Muscle of leg (tissue), 16 donors: ENCODE measurements at places on chromosomes 12 and 14. TPM values are rescaled to one million over a fixed set of nuclear protein-coding genes. Genes with fewer than 3 reads are reported as not detected.

DNA sequence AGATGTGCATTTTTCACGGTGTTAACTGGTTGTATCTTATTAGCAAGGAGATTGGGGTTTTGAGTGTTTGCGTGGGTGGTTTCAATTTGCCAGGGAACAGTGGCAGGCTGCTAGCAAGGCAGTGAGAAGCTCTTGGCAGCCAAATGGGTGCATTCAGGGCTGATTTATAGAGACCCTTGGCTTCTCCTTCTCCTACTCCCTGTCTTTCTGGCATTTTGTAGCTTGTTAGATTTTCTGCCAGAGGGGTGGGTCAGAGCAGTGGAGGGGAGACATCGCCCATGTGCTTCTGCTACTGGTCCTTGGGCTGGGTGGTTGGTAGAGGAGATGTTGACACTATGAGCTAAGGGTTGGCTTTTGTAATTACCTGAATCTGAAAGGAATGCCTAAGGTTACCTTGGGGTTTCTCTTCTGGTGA, 9.6 kb downstream of the CALM1 start:
- peaks cover 19% of the 10 kb centered on the region for H3K4me1 ChIP-seq
- DNase-seq: no peak
- H3K27ac ChIP-seq: no peak overlapping the region
- no peak overlapping the region for H3K4me3 ChIP-seq

TCL1B gene
- total RNA-seq: not detected

REM2 gene
- 0.13 TPM for total RNA-seq

CCDC60 gene
- not detected for total RNA-seq

- H3K36me3 ChIP-seq: peaks cover 93% of the 10 kb centered on the region
- no peaks in the 10 kb centered on the region for H3K27me3 ChIP-seq
- DNase-seq: no peak
- no peak overlapping the region for H3K27ac ChIP-seq
These were observed 33.2 kb downstream of the RFLNA start for GRCh38 chr12:124328116-124328515.

DNA sequence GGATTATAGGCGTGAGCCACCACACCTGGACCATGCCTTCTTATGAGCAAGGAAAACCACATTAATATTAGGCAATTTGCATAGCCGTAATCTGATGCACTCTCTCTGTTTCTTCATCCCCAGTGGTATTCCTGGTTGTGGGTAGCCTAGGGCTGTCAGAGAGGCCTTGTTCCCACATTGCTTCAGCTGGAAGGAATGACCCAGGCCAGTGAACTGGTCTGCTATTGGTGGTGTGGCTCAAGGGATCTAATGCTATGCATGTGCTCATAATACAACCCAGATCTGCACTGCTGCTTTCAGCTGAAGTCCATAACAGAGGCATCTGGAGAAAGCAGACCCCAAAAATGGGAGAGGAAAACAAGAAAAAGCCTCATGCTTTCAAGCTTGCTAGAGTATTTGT, 33.1 kb upstream of the G2E3 start:
- H3K4me1 ChIP-seq: no peaks in the 10 kb centered on the region
- no peaks in the 10 kb centered on the region for H3K27me3 ChIP-seq
- DNase-seq: peak; percentile 15
- no peak overlapping the region for H3K27ac ChIP-seq

CHGA gene
- total RNA-seq: not detected

DNA sequence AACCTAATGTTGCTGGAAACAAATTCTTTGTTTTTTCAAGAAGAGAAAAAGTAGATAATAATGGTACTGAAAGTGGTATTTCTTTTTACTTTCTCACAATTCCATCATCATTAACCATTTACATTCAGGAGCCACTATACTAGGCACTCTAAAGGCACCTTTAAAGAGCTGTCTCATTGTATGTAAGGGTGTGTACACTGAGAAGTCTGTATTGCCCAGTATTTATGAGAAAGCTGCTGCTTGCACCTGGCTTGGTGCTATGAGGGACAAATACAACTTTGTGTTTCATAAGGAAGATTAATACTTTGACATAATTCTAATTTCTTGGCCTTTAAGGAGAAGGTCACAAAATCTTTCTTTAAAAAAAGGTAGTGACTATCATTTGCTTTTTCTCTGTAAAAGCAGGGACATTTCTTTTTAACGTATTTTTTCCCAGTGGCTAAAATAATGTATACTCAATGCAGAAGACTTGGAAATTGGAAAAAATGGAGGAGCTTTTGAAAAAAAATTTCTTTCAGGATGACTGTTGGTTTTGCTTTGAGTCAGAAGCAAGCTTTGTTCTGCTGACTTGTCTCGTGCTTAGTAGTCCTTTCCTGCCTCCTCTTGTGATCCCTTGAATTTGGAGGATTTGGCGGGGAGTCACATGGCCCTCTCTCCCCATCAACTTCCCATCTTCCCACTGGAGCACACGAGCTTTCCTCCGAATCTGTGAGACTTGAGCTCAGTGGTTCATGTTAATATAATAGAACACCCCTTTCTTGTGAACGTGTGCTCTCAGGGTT, 50.1 kb downstream of the RASSF3 start:
- H3K36me3 ChIP-seq: peaks cover 6% of the 10 kb centered on the region
- no peak overlapping the region for H3K4me3 ChIP-seq
- H3K27ac ChIP-seq: no peak overlapping the region
- peaks cover 4% of the 10 kb centered on the region for H3K4me1 ChIP-seq
- DNase-seq: no peak
- no peaks in the 10 kb centered on the region for H3K27me3 ChIP-seq

GRCh38 chr14:31582286-31582691, 21.1 kb downstream of the NUBPL start:
- H3K4me3 ChIP-seq: no peak overlapping the region
- H3K27ac ChIP-seq: peak overlapping the region; percentile 76
- DNase-seq: peak; percentile 89
- H3K36me3 ChIP-seq: no peaks in the 10 kb centered on the region
- no peaks in the 10 kb centered on the region for H3K27me3 ChIP-seq

DNA sequence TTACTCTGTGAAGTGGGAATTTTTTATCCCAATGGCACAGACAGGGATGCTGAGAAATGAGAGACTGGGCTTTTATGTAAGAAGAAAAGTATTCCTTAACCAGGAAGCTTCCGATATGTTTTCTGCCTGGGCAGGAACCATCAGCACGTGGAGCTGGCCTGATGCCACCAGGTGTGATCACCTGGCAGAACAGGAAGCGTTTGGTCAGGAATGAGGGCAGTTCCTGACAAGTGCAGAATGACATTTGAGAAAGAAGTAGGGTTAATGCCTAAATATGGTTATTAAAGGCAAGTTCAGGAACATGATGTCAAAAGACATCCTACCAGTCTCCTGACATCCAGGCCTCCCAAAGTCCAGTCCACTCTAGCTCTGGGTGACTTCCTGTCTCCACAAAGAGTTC, 210.3 kb downstream of the NUAK1 start:
- peaks cover 18% of the 10 kb centered on the region for H3K4me1 ChIP-seq
- no peak overlapping the region for H3K4me3 ChIP-seq
- H3K36me3 ChIP-seq: no peaks in the 10 kb centered on the region
- H3K27me3 ChIP-seq: no peaks in the 10 kb centered on the region
- no peak for DNase-seq

CCDC196 gene
- not detected for total RNA-seq

DNA sequence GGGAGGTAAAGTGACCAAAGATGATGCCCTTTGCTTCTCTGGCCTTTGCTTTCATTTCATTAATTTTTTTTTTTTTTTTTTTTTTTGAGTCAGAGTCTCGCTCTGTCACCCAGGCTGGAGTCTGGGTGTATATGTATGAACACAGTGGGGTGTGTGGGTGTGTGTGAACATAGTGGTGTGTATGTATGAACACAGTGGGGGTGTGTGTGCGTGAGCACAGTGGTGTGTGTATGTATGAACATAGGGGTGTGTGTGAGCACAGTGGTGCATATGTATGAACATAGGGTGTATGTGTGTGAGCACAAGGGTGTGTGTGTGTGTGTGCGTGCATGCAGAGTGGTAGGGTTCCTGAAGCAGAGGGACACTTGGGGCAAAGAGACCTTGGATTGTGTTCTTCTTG, 9.6 kb downstream of the KLC1 start:
- no peaks in the 10 kb centered on the region for H3K27me3 ChIP-seq
- H3K27ac ChIP-seq: no peak overlapping the region
- no peak overlapping the region for H3K4me3 ChIP-seq
- peaks cover under 1% of the 10 kb centered on the region for H3K36me3 ChIP-seq
- DNase-seq: no peak

- H3K4me3 ChIP-seq: no peak overlapping the region
- H3K4me1 ChIP-seq: no peaks in the 10 kb centered on the region
- no peak for DNase-seq
These were observed 114.6 kb upstream of the SINHCAF start for GRCh38 chr12:31440586-31440985.

DNA sequence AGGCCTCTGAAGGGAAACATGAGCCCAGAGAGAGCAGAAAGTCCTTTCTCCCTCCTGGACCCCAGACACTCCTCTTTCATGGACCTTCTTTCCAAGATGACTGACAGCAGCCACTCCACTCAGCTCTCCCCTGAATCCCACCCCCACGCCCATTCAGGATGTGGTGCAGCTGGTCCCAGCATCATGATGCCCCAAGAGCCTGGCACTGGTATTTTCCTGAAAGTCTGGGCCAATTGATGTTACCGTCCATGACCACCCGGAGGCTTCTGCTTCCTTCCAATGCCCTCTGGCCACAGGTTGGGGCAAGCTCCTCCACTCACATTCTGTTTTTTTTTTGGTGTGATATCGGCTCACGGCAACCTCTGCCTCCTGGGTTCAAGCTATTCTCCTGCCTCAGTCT, 112.6 kb downstream of the CALM1 start:
- DNase-seq: no peak
- no peak overlapping the region for H3K27ac ChIP-seq
- H3K36me3 ChIP-seq: no peaks in the 10 kb centered on the region
- H3K27me3 ChIP-seq: peaks cover 5% of the 10 kb centered on the region
- peaks cover 37% of the 10 kb centered on the region for H3K4me1 ChIP-seq
- H3K4me3 ChIP-seq: no peak overlapping the region

GRCh38 chr12:19482551-19483109, 43.3 kb downstream of the AEBP2 start:
- DNase-seq: peak; percentile 26
- no peaks in the 10 kb centered on the region for H3K27me3 ChIP-seq
- H3K4me3 ChIP-seq: no peak overlapping the region
- no peak overlapping the region for H3K27ac ChIP-seq
- peaks cover 17% of the 10 kb centered on the region for H3K36me3 ChIP-seq

KCNH3 gene
- 1.1 TPM for total RNA-seq

TRIM9 gene
- 0.49 TPM for total RNA-seq
